ENCODE measurements at places on chromosomes 3 and 15. TPM values are rescaled to one million over a fixed set of nuclear protein-coding genes. Genes with fewer than 3 reads are reported as not detected.

Gene GOLGA8J
- not detected for total RNA-seq

Gene CCR1
- total RNA-seq, result 78.2 TPM

Gene ADGRG7
- not detected for total RNA-seq

Gene FOXB1
- 1.6 TPM for total RNA-seq

Gene CASR
- total RNA-seq, result not detected

Gene LINGO1
- not detected for total RNA-seq

Gene PYGO1
- not detected for total RNA-seq

Gene LOXL1
- total RNA-seq, result 1.0 TPM

Gene ANKRD34C
- total RNA-seq, result not detected

Gene ARGFX
- not detected for total RNA-seq

Gene GABRR3
- total RNA-seq, result not detected

Gene TLR9
- total RNA-seq, result 0.49 TPM

Gene OCA2
- not detected for total RNA-seq

Gene ARPIN
- not detected for total RNA-seq

Gene SHC4
- total RNA-seq, result 1.6 TPM

Gene REC114
- total RNA-seq, result not detected
